ENCODE measurements at places on chromosomes 16 and 17.

DNA sequence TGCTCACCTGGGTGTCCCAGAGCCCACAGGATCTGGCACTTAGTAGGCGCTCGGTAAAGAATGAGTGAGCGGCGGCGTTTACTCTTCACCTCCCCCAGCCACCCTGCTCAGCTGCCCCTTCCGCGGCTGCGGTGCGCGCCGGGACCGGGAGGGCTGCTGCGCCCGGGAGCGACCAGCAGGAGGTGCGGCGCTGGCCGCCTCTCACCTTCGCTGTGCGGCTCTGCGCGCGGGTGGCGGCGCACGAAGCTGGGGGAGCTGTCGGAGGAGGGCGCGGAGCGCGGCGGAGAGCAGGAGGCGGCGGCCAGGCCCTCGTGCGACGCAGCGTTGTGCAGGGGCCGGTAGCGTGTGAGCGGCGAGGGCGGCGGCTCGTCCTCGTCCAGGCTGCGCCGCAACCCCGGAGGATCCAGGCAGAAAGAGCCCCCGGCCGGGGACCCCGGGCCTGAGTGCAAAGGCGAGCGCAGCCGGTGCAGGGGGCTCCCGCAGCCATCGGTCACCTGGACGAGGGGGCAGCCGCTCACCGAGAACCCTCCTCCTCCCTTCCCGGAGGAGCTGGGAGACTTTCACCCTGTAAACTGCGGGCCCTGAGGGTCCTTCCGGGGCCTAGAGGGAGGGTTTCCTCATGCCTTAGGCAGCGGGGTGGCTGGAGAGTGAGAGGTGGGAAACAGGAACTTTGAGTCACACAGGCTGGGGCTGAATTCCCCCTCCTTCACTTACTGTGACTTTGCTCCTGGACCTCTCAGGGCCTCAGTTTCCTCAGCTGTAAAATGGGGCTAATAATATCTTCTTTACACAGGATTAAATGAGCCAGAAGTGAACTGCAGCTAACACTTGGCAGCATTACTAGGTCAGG lies 12.5 kb downstream of the SAMD14 start:
- peak; percentile 71 for DNase-seq

- no peak for DNase-seq
Observed at GRCh38 chr17:76529224-76530094, 8.1 kb downstream of the CYGB start.

- DNase-seq: no peak
Observed at GRCh38 chr16:76293980-76294379, 16.8 kb downstream of the CNTNAP4 start.

GRCh38 chr17:46947216-46947615 lies 24.3 kb downstream of the GOSR2 start:
- DNase-seq: no peak

- no peak for DNase-seq
Observed at GRCh38 chr17:40547079-40547784, 18.0 kb downstream of the CCR7 start.

- DNase-seq: peak; percentile 29
Observed at GRCh38 chr17:77790143-77790829, 168.2 kb upstream of the TNRC6C start.

DNA sequence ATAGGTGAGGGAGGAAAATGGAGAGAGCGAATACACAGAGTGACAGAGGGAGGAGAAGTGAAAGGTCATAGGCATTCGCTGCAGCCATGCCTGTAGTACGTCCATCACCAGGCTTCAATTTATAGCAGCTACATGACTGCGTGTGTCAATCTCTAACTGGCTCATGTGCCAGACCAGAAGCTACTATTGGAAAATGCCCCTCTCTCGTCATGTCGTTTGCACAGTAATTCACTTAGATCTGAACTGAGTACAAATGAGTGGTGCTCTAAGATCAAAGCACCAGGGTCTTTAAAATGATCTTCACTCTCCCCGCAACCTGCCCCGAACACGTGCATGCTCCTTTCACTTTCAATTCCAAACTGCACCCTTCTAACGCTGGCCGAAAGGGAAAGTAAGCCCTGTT lies 51.3 kb downstream of the ADCY9 start:
- no peak for DNase-seq

- peak; percentile 51 for DNase-seq
Observed at GRCh38 chr16:20865420-20866131, 34.6 kb downstream of the DCUN1D3 start.

DNA sequence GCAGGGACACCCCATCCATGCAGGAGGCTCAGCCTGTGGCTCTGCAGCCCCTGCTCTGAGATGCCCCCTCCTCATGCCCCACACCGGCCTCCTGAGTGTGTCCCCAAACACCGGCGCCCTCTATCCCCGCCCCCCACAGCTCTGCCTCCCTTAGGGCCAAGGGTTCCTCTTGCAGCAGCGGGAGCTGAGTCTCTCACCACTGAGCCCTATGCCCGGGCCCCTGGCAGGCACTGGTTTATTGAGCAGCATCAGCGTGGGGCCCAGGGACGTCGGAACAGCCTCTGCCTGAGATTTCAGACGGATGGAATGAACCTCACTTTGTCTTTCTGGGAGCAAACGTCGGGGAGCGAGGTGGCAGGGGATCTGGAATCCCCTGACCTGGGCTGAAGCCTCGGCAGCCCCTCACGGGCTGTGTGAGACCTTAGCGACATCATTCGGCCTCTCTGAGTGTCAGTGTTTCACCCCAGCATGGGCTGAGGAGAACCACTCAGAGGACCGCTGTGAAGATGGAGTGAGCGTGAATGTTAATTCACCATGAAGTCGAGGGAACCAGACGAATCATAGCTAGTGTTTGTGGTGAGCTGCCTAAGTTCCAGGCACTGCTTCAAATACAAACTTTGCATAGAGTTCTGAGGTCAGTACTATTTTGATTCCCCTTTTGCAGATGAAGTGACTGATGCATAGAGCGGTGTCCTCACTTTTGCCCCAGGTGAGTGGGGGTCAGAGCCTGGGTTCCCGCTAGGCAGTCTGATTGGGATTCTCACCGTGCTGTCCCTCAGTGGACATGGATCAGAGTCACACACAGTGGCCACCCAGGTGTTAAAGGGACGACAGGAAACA lies 5.3 kb upstream of the C16orf74 start:
- no peak for DNase-seq

DNA sequence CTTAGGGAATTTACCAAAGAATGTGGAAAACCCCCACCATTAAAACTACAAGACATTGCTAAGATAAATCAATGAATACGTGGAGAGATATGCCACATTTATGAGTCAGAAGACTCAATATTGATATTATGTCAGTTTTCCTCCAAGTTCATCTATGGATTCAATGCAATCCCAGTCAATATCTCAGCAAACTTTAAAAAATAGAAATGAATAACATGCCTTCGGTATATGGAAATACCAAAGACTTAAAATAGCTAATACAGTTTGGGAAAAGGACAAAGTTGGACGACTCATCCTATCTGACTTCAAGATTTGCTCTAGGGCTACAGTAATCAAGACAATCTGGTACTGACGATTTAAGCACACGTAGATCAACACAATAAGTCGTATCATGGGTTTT lies 31.2 kb downstream of the PIK3R5 start:
- DNase-seq: no peak

GRCh38 chr17:78502611-78503148 lies 74.5 kb downstream of the DNAH17 start:
- no peak for DNase-seq

- no peak for DNase-seq
Observed at GRCh38 chr17:58262149-58262548, 18.6 kb downstream of the MPO start.

GRCh38 chr16:5604770-5605169 lies 507.2 kb upstream of the EEF2KMT start:
- DNase-seq: peak; percentile 68

GRCh38 chr16:29811170-29811895 lies 660 bp upstream of the PRRT2 start:
- DNase-seq: peak; percentile 98

- peak; percentile 80 for DNase-seq
Observed at GRCh38 chr17:83193336-83194185, 114.2 kb downstream of the METRNL start.

DNA sequence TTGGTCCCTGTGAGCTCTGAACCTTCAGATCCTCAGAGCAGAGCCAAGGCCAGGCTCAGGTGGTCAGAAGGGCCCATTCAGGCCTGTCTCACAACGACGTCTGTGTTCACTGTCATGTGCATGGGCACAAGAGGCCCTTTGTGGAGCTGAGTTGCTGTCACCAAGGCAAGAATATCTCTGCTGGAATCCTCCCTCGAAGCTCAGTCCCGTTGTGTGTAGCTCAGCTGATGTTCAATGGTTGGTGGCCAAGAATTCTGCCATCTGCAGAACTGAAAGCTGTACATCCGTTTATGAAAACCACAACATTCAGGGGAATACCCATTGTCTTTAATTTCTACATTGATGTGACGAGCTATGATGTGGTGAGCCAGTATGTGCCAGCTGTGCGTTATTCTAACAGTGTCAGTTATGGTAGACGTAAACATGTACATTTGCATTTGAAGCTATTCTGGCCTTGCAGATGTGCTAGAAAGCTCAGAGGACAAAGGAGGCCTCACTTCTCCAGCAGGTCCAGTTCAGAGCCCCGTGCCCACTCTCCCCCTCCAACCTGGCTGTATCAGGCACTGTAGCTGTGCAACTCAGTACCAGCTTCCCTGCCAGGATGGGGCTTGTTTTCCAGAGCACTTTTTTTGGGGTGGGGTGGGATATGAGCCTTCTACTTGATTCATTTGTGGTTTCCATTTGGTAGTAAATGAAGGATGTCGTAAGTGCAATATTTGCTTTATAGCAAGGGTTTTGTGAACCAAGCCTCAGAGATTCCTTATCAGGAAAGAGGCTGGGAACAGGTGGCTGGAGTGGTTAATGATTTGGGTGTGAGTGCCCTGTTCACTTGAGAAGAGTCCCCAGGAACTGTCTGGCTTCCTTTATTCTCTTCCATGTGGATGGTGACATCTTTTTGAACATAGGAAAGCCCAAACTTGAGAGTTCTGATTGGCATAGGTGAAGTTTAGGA lies 56.1 kb downstream of the B9D1 start:
- no peak for DNase-seq

DNA sequence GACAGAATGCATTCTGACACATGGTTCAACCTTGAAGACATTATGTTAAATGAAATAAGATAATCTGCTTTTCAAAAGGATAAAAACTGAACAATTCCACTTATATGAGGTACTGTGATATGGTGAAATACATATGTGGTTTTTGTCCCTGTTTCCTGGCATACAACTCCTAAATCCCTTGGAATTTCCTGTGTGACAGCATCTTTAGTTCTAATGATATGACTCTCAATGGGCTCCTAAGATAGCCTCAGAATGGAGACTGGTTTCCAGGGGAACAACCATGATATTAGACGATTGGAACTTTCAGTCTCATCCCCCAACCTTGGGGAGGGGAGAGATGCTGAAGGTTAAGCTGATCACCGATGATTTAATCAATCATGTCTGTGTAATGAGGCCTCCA lies 37.7 kb upstream of the PHLPP2 start:
- peak; percentile 13 for DNase-seq

DNA sequence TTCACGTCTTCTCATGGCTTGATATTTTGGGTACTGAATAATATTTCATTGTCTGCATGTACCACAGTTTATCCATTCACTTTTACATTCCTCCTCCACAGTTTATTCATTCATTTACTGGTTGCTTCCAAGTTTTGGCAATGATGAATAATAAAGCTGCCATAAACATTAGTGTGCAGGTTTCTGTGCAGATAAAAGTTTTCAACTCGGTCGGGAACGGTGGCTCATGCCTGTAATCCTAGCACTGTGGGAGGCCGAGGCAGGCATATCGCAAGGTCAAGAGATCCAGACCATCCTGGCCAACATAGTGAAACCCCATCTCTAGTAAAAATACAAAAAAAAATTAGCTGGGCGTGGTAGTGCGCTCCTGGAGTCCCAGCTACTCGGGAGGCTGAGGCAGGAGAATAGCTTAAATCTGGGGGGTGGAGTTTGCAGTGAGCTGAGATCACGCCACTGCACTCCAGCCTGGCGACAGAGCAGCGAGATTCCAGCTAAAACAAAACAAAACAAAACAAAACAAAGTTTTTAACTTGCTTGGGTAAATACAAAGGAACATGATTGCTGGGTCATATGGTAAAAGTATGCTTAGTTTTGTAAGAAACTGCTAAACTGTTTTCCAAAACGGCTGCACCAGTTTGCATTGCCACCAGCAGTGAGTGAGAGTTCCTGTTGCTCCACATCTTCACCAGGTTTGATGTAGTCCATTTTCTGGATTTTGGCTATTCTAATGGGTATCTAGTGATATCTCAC lies 89.5 kb downstream of the WWP2 start:
- no peak for DNase-seq

DNA sequence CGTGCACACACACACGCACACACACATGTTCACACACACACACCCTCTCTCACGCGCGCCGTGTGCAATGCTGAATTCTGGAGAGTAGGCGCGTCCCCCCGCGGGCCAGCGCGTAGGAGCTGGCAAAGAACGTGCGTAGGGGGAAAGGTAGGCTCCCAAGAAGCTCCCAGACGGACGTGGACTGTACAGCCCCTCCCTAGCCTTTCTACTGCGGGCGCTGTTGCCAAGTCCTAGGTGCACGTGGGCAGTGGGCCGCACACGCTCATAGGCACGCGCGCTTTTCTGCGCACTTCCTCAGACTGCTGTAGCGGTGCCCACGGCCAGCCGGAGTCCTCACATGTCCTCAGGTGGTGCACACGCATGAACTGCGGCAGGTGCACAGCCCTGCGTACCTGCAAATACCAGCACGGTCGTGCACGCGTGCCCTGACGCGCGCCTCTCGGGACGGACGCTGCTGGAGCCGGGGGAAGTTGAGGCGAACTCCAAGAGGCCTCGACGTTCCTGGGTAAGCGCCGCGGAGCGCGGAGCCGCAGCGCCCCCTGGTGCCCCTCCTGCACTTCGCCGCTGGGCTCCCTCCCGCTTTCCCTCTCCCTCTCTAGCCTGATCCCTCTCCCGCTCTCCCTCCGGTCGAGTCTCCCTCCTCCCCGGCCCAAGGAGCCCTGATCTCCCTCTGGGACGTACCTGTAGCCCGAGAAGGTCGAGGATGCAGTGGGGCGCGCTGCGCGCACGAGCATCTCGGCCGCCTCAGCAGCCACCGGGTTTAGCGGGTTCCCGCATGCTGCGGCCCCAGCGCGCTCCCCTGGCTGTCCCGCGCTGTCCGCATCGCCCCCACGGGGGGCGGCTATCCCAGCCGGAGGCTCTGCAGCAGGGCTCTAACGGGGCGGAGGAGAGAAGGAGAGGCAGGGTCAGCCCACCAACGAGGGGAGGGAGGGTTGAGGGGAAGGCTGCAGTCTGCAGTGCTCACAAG lies 749 bp downstream of the GRIN2A start:
- DNase-seq: peak; percentile 61

- DNase-seq: no peak
Observed at GRCh38 chr17:11538366-11538765, 59.9 kb upstream of the DNAH9 start.

DNA sequence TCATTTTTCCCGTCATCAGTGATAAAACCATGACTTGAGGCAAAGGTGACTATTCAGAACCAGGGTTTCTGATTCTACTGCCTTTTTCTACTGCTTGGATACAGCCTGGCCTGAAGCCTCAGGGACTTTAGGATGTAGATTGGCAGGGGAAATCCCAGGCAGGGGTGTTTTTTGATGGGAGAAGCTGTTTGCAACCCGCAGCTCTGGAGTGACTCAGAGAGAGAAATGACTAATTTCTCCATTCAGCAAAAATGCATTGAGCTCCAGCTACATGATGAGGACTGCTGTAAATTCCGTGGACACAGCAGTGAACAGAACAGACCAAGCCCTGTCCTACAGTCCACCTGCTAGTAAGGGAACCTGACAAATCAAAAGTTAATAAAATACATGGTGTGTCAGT lies 560.6 kb downstream of the CDH13 start:
- peak; percentile 68 for DNase-seq
